ENCODE measurements at places on chromosomes 6 and 20. TPM values are rescaled to one million over a fixed set of nuclear protein-coding genes. Genes with fewer than 3 reads are reported as not detected.

The SMLR1 gene
- total RNA-seq, result not detected

The SPATA25 gene
- total RNA-seq, result 0.30 TPM

The SLC17A9 gene
- total RNA-seq, result 4.7 TPM

The FOXO3 gene
- total RNA-seq, result 19.1 TPM

The ZNF133 gene
- total RNA-seq, result 8.4 TPM

The GRM4 gene
- not detected for total RNA-seq

The CSNK2B gene
- 199 TPM for total RNA-seq

The TTI1 gene
- 23.1 TPM for total RNA-seq

The DZANK1 gene
- total RNA-seq, result 1.4 TPM

The RCAN2 gene
- total RNA-seq, result 2.8 TPM

The SPTLC3 gene
- total RNA-seq, result not detected

The HUS1B gene
- 0.78 TPM for total RNA-seq

The FAM209B gene
- 0.80 TPM for total RNA-seq

The SLC16A10 gene
- total RNA-seq, result 1.2 TPM

The TULP1 gene
- not detected for total RNA-seq

The NNAT gene
- total RNA-seq, result not detected

The LGSN gene
- total RNA-seq, result 0.15 TPM

The SIRPB1 gene
- total RNA-seq, result 5.1 TPM

The SAPCD1 gene
- 10.7 TPM for total RNA-seq

The SAMD3 gene
- 79.7 TPM for total RNA-seq

The NEDD9 gene
- total RNA-seq, result 60.1 TPM

The RAET1L gene
- total RNA-seq, result not detected

The ASIP gene
- not detected for total RNA-seq

The MICA gene
- 12.0 TPM for total RNA-seq

All from activated CD4-positive, alpha-beta memory T cell treated with anti-CD3 and anti-CD28 coated beads, Interleukin-2, amount 10 ng/mL, durations not matched to agents 7 days and 5 days (primary cell).